ENCODE measurements at places on chromosomes 2 and 18.

DNA sequence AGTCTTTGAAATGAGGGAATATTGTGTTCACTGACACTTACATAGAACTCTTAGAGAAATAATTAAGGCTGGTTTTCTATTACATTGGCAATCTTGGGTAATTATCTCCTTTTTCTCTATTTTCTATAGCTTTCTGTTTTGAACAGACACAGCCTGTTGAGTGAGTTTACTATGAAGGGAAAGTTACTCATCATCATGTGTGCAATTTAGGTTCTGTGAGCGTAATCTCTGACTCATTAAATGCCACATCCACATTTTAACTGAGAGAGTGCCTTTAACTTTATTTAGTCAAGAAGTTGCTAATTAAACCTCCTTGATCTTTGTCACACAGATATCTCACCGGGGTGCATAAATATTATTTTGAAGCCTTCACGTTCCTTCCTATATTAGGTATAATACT lies 174.0 kb upstream of the SLC8A1 start:
- DNase-seq, result no peak

DNA sequence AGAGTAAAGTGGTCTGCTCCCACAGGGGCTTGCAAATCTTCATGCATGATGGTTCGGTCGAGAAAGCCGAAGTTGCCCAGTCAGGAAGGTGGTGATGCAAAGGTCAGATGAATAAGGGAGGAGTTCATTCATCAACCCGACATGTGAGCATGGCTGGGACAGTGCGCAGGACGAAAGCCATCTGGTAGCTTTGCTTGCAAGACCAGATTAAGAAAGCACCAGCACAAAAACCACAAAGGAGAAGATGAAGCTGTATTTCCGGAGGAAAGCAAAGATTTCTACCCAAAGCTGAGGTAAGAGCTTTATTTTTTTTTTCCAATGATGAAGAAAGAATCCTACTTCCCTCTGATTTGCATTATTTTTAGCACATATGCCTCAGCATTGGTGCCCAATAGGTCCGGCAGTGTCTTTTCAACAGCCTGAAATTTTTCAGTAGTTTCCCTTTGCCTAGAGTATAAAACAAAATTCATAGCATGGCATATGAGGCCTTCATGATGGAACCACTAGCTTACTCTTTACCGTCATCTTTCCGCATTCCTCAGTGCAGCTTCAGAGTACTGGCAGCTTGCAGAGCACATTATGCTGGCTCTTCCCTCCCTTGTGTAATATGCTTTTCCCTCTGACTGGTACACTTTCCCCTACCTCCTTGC lies 112.0 kb upstream of the THOC1 start:
- DNase-seq, result no peak

DNA sequence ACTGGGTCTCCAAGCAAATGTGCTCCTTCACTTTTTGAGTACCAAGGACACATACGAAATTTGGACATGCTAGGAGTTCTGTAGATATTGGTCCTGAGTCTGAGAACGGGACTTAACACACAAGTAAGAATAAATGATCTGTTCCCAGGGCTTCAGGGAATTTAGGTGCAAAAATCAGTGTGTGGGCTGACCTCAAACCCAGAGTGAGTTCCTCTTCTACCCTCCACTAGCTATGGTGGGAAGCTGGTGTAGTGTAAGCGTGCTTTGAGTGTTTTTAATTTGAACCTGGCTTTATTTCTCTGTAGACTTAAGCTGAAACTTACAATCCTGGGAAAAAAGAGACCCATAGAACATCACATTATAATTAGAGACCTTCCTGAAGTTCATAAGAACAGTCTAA lies 50.5 kb downstream of the MYO3B start:
- DNase-seq, result no peak

- no peak for DNase-seq
Observed at GRCh38 chr2:25250331-25251070, 82.1 kb upstream of the POMC start.

DNA sequence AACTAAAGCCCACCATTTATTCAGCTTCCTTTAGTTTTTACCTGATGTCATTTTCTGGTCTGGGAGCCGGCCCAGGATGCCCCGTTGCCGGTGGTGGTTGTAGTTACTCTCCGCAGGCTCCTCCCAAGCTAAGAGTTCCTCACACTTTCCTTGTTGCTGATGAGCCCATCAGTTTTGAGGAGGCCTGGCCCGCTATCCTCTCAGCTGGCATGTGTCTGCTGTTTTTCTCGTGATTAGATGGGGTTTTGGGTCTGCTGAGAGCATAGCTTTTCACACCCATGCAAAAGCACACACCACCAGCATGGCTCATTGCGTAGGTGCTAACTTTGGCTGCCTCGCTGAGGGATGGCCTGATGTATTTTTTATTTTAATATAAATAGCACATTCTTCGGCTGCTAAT lies 72.1 kb downstream of the PSMG2 start:
- DNase-seq, result peak; percentile 5

DNA sequence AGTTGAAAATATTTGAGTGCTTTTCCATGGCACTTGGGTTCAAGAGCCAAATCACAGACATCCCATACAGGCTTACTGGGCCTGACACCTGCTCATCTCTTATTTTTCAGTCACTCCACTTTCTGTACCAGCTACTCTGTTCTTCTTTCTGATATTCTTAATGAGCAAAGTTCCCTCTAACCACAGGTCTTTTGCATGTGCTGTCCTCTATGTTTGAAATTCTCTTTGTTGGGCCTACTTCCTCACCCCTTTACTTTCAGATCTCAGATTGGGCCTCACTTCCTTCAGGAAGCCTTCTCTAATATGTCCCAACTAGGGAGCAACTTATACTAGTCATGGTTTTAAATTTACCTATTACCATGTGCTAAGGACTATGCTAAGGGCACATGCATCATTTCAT lies 81.8 kb upstream of the RBMS1 start:
- no peak for DNase-seq

GRCh38 chr2:115910270-115910669 lies 1467.8 kb downstream of the DPP10 start:
- no peak for DNase-seq

All from activated T-cell treated with anti-CD3 and anti-CD28 coated beads for 24 hours (primary cell).